Lung (tissue), 17 donors: ENCODE measurements at places on chromosomes 11 and 22. TPM values are rescaled to one million over a fixed set of nuclear protein-coding genes. Genes with fewer than 3 reads are reported as not detected.

- no peaks in the 10 kb centered on the region for H3K36me3 ChIP-seq
- H3K27ac ChIP-seq, result no peak overlapping the region
- H3K4me1 ChIP-seq, result no peaks in the 10 kb centered on the region
- no peak for DNase-seq
Measured at GRCh38 chr22:45013138-45013537, 3.3 kb upstream of the PHF21B start.

Gene MS4A14
- 1.4 TPM for polyA plus RNA-seq

Gene ROBO3
- 13.5 TPM for polyA plus RNA-seq

DNA sequence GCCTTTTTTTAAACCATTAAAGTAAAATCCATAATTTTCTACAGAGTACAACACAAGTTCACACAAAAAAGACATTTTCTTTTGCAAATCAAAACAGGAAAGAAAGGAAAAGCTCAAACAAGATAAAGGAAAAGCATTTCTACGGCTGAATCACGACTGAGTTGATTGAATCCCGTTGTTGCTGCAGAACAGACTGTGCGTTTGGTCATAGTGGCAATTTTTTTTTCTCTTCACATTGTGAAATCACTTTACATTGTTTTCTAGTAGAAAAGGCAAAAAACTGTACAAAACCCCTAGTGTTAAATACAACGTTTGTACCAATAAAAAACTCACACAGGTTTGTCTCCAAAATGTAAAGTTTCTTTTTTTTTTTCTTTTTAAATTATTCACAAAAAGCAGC, 17.3 kb upstream of the RAPSN start:
- H3K27me3 ChIP-seq, result no peaks in the 10 kb centered on the region
- peak overlapping the region; percentile 61 for H3K27ac ChIP-seq
- peaks cover 7% of the 10 kb centered on the region for H3K4me1 ChIP-seq

GRCh38 chr22:19132693-19133400, 1.7 kb downstream of the TSSK2 start:
- H3K4me1 ChIP-seq, result no peaks in the 10 kb centered on the region
- H3K27me3 ChIP-seq, result no peaks in the 10 kb centered on the region
- H3K27ac ChIP-seq, result no peak overlapping the region
- no peak overlapping the region for H3K4me3 ChIP-seq

- no peaks in the 10 kb centered on the region for H3K4me1 ChIP-seq
- DNase-seq, result no peak
Measured at GRCh38 chr22:47374901-47375575, 612.6 kb downstream of the TBC1D22A start.

GRCh38 chr22:26983311-26983710, 325.9 kb downstream of the MIAT start:
- H3K4me1 ChIP-seq, result no peaks in the 10 kb centered on the region
- DNase-seq, result no peak
- no peak overlapping the region for H3K27ac ChIP-seq
- H3K4me3 ChIP-seq, result no peak overlapping the region

DNA sequence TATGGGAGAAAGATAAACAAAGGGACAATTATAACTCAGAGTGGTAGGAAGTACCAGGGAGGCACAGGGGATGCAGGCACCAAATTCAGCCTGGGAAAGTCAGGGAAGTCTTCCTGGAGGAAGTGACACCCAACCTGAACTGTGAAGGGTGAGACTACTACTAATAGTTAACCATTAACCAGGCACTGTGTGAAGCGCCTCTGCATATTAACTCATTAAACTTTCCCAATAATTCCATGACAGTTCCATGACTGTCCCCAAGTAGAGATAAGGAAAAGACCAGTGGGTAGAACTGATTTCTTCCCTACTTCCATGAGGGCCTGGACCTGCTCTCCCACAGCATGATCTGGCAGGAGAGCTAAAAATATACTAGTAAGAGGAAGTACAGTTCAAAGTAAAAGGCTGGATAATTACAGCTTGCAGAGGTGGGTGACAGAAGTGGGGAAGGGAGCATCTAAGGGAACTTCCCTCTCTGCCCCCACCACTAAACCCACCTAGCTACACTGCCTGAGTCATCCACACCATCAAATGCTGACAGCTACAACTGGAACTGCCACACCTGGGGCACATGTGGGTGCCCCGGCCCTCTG, 4.7 kb upstream of the AP1B1 start:
- DNase-seq, result no peak
- no peaks in the 10 kb centered on the region for H3K27me3 ChIP-seq
- H3K27ac ChIP-seq, result no peak overlapping the region
- H3K36me3 ChIP-seq, result no peaks in the 10 kb centered on the region
- no peak overlapping the region for H3K4me3 ChIP-seq
- H3K4me1 ChIP-seq, result no peaks in the 10 kb centered on the region

Gene KRTAP5-7
- not detected for polyA plus RNA-seq

Gene JAML
- polyA plus RNA-seq, result 34.4 TPM

- H3K27me3 ChIP-seq, result peaks cover 4% of the 10 kb centered on the region
- H3K36me3 ChIP-seq, result no peaks in the 10 kb centered on the region
- no peaks in the 10 kb centered on the region for H3K4me1 ChIP-seq
- H3K27ac ChIP-seq, result no peak overlapping the region
- no peak overlapping the region for H3K4me3 ChIP-seq
- no peak for DNase-seq
Measured at GRCh38 chr11:78931891-78932290, 357.2 kb upstream of the NARS2 start.

- H3K4me3 ChIP-seq, result no peak overlapping the region
- no peaks in the 10 kb centered on the region for H3K36me3 ChIP-seq
- no peak overlapping the region for H3K27ac ChIP-seq
- H3K27me3 ChIP-seq, result no peaks in the 10 kb centered on the region
Measured at GRCh38 chr11:57214494-57214893, 22.6 kb downstream of the APLNR start.

- no peak overlapping the region for H3K4me3 ChIP-seq
- no peak for DNase-seq
- H3K27me3 ChIP-seq, result no peaks in the 10 kb centered on the region
- H3K27ac ChIP-seq, result no peak overlapping the region
- no peaks in the 10 kb centered on the region for H3K36me3 ChIP-seq
- no peaks in the 10 kb centered on the region for H3K4me1 ChIP-seq
Measured at GRCh38 chr22:47927648-47928210, 1165.3 kb downstream of the TBC1D22A start.

DNA sequence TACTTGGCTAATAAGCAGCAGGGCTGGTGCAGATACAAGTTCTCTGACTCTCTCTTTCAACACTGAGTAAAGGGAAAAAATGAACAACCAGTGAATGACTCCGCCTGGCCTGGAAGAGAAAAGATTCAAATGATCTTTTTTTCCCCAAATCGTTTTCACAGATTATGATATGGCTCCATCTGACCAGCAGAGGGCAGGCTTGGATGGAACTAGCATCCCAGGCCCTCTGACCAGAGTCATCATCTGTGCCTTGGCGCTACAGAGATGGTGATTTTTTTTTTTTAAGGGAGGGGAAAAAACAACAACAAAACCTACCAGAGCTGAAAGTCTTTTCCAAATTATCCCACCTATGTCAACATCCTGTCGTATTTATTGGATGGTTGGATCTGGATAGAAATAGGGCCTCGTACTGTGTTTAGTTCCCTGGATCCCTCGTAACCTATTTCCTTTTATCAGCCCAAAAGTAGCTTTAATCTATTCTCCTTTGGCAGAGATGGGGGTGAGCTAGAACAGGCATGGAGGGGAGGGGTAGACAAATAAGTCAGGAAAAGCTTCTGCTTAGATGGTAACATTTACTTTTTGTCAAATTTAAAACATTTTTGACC, 69.7 kb downstream of the PRSS23 start:
- H3K27me3 ChIP-seq, result no peaks in the 10 kb centered on the region
- peak; percentile 67 for DNase-seq
- H3K27ac ChIP-seq, result no peak overlapping the region
- H3K4me1 ChIP-seq, result no peaks in the 10 kb centered on the region
- H3K36me3 ChIP-seq, result no peaks in the 10 kb centered on the region
- H3K4me3 ChIP-seq, result no peak overlapping the region

GRCh38 chr11:85109141-85109540, 518.0 kb downstream of the DLG2 start:
- H3K4me1 ChIP-seq, result no peaks in the 10 kb centered on the region
- H3K27me3 ChIP-seq, result no peaks in the 10 kb centered on the region
- H3K27ac ChIP-seq, result no peak overlapping the region
- no peaks in the 10 kb centered on the region for H3K36me3 ChIP-seq
- H3K4me3 ChIP-seq, result no peak overlapping the region

- H3K27me3 ChIP-seq, result no peaks in the 10 kb centered on the region
- no peaks in the 10 kb centered on the region for H3K36me3 ChIP-seq
- no peak overlapping the region for H3K4me3 ChIP-seq
- no peak overlapping the region for H3K27ac ChIP-seq
- peak; percentile 13 for DNase-seq
Measured at GRCh38 chr11:103537904-103538502, 428.8 kb downstream of the DYNC2H1 start.

DNA sequence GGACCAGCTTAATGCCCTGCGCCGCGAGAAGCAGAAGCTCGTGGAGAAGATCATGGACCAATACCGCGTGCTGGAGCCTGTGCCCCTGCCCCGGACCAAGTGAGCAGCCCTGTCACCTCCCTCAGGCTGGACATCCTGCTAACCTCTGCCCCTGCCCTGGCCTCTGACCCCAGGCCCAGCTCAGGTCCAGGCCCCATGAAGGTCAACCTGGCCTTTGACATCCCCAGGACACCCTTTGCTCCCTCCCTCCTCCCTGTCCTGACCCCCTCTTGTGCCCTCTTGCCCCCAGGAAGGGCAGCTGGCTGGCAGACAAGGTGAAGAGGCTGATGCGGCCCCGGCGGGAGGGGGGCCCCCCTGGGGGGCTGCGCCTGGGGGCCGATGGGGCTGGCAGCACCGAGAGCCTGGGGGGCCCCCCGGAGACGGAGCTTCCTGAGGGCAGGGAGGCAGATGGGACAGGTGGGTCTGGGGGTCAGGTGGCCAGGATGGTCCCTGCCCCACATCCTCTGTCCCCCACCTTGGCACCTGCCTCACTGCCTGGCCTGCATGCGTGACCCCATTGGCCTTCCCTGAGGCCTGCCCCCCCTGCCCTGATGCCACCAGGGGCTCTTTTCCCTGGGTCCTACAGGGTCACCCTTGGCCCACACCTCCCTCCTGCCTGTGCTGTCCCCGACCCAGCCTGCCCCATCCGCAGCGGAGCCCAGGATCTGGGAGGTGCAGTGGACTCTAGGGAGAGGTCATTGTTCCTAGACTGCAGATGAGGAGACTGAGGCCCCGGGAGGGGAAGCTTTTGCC, 5.1 kb upstream of the RPS6KA4 start:
- no peaks in the 10 kb centered on the region for H3K27me3 ChIP-seq
- no peaks in the 10 kb centered on the region for H3K36me3 ChIP-seq
- no peak overlapping the region for H3K4me3 ChIP-seq
- no peak for DNase-seq
- H3K4me1 ChIP-seq, result peaks cover 5% of the 10 kb centered on the region

Gene SCUBE2
- 2.6 TPM for polyA plus RNA-seq

Gene PLAAT5
- polyA plus RNA-seq, result 3.8 TPM

Gene KRTAP5-1
- polyA plus RNA-seq, result not detected

- H3K27ac ChIP-seq, result no peak overlapping the region
- no peaks in the 10 kb centered on the region for H3K27me3 ChIP-seq
- DNase-seq, result no peak
- H3K4me3 ChIP-seq, result no peak overlapping the region
Measured at GRCh38 chr22:43931771-43932170, 8.2 kb downstream of the PNPLA3 start.

GRCh38 chr11:44623341-44623730, 57.9 kb downstream of the CD82 start:
- H3K36me3 ChIP-seq, result no peaks in the 10 kb centered on the region
- peak overlapping the region; percentile 82 for H3K27ac ChIP-seq
- DNase-seq, result peak; percentile 44
- no peaks in the 10 kb centered on the region for H3K27me3 ChIP-seq

- no peak overlapping the region for H3K27ac ChIP-seq
- H3K36me3 ChIP-seq, result no peaks in the 10 kb centered on the region
- no peak for DNase-seq
- no peaks in the 10 kb centered on the region for H3K27me3 ChIP-seq
- H3K4me3 ChIP-seq, result no peak overlapping the region
Measured at GRCh38 chr11:117941163-117941707, 12.0 kb upstream of the TMPRSS13 start.

GRCh38 chr11:279966-280705, 1.9 kb downstream of the NLRP6 start:
- no peak overlapping the region for H3K27ac ChIP-seq
- DNase-seq, result peak; percentile 16
- H3K36me3 ChIP-seq, result no peaks in the 10 kb centered on the region
- no peaks in the 10 kb centered on the region for H3K4me1 ChIP-seq

DNA sequence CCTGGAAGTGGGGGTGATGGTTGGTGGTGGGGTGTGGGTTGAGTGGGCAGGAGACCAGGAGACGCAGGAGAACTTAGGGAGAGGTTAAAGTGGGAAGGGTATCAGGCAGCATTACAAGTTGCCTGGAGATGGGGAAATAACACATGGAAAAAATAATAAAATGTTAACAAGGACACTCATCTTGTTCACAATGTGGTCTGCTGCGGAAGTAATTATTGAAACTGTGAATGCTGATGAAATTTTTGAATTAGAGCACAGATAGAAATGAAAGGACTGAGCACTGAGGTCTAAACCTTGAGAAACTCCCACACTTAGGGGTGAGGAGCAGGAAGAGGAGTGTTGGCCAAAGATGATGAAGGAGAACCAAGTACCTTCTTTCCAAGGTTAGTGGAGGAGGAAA, 346.0 kb upstream of the PLET1 start:
- H3K4me1 ChIP-seq, result no peaks in the 10 kb centered on the region
- H3K27ac ChIP-seq, result no peak overlapping the region
- H3K27me3 ChIP-seq, result peaks cover 2% of the 10 kb centered on the region
- no peak for DNase-seq
- H3K4me3 ChIP-seq, result no peak overlapping the region

- peak overlapping the region; percentile 86 for H3K27ac ChIP-seq
- H3K4me1 ChIP-seq, result peaks cover 9% of the 10 kb centered on the region
- no peaks in the 10 kb centered on the region for H3K36me3 ChIP-seq
- H3K27me3 ChIP-seq, result no peaks in the 10 kb centered on the region
Measured at GRCh38 chr22:46763051-46763705, 728 bp downstream of the TBC1D22A start.

Gene MS4A4E
- polyA plus RNA-seq, result 0.77 TPM
